ENCODE measurements at places on chromosomes 13 and 19. TPM values are rescaled to one million over a fixed set of nuclear protein-coding genes. Genes with fewer than 3 reads are reported as not detected.

DNA sequence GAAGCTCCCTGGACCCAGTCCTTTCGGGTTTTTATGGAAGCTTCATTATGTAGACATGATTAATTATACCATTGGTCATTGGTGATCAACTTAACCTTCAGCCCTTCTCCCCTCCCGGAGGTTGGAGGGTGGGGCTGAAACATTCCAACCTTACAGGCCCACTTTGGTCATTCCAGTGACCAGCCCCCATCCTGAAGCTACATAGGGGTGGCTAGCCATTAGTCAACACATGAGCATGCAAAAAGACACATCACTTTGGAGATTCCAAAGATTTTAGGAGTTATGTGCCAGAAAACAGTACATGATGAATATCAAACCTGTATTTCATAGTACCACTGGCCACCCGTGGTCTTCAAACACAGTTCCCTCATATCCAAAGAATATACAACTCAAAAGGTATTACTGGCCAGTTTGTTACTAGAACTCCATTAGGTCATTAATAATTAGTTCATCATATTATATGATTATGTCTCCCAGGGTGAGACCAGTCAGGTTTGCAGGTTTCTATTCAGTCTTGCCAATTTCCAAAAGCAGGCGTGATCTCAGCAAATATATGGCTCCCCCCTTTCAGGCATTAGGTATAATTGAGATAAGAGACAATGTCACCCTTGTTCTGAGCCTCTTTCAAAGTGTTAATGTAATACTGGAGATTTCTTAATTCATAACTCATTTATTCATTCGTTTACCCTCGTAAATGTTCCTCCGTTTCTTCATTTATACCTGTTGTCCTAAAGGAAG is 11.1 kb downstream of the PPP5C start:
- DNase-seq, result no peak

MZF1 gene
- 18.8 TPM for total RNA-seq

CEACAM21 gene
- 16.6 TPM for total RNA-seq

NDUFA7 gene
- total RNA-seq, result 48.6 TPM

All from activated T-helper 2 cell treated with anti-CD3 and anti-CD28 coated beads, Interferon-gamma antibody, Interleukin-2, Interleukin-4, amounts not matched to agents 10 μg/mL and 5 μg/mL and 100 μg/mL, durations not matched to agents 14 hours and 24 hours and 36 hours (primary cell).